Right cardiac atrium (tissue), 5 donors: ENCODE measurements at places on chromosomes 4 and X.

DNA sequence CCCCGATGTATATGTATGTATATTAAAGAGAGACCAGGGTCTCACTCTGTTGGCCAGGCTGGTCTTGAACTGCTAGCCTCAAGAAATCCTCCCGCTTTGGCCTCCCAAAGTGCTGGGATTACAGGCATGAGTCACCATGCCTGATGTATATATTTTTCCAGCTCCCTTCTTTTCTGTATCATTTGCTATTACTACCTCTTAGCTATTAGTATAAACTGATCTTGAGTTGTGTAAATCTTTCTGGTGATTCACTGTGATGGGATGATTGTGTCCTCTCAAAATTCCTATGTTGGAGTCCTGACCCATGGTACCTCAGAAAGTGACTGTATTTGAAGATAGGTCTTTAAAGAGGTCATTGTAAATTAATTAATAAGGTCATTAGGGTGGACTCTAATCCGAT, 53.1 kb downstream of the HPRT1 start:
- no peak for DNase-seq

DNA sequence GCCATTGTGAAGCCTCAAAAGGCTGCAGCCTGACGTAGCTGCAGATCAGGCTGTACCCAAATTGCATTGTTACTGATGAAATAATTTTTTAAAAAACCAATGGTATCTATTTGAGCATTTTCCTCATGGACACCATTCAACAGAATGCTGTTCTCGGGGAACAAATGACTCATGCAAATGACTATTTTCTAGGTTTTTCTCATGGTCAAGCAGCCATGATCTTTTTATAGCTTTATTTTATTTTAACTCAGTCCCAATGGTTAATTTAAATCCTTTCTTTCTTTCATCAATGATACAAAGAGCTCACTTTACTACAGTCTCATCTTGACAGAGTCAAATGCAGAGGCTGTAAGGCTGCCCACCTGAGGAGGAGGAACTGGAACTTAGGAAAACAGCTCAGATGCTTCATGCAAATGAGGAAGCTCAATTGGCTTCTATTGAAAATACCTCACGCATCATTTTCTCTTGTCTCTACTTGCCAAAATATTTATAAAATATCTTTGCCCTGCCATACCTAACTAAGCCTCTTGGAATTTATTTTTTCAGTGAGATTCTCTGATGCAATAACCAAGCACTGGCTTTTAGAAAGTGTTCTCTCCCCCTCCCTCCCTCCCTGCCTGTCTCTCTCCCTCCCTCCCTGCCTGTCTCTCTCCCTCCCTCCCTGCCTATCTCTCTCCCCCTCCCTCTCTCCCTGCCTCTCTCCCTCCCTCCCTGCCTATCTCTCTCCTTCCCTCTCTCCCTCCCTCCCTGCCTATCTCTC, 81.0 kb downstream of the SORBS2 start:
- DNase-seq, result no peak

GRCh38 chr4:80709082-80709869, 321.2 kb upstream of the BMP3 start:
- DNase-seq, result no peak

DNA sequence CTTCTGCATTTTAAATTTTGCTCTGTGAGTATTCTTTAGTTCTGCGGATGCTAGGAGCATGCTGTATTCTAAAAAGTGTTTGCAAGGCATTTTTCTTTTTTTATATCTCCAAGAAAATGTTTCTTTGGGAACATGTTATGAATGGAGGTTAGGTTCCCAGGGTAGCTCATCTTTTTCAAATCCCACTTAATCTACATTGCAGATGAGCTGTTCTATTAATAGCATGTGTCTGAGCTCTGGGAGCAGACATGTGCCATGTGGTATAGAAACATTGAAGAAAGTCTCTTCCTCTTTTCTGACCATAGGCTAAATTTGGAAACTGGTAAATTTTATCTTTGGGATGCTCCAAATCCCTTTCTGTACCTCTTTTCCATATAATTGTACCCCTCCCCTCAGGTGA, 23.2 kb downstream of the DIAPH2 start:
- DNase-seq, result no peak
